ENCODE measurements at places on chromosomes 7 and 10.
A peak's percentile ranks its signal among the peaks of the same experiment; 100 is the strongest.

DNA sequence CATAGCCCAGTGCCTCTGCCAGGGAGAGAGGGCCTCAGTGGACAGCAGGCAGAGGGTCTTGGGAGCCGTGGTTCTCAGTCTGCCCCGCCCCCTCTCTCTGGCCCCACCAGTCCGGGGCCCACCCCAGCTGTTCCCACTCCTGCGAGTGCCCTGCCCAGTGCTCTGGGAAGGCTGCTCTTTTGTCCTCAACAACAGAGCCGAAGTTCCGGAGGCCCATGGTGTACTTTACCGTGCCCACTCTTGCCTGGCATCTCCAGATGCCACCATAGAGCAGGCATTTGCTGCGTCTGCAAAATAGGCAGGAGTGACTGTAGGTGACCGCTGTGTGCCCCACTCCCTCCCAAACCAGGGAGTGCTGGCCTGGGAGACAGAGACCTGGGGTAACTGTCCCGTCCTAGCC lies 29.3 kb upstream of the PCBD1 start:
- no peak for DNase-seq

DNA sequence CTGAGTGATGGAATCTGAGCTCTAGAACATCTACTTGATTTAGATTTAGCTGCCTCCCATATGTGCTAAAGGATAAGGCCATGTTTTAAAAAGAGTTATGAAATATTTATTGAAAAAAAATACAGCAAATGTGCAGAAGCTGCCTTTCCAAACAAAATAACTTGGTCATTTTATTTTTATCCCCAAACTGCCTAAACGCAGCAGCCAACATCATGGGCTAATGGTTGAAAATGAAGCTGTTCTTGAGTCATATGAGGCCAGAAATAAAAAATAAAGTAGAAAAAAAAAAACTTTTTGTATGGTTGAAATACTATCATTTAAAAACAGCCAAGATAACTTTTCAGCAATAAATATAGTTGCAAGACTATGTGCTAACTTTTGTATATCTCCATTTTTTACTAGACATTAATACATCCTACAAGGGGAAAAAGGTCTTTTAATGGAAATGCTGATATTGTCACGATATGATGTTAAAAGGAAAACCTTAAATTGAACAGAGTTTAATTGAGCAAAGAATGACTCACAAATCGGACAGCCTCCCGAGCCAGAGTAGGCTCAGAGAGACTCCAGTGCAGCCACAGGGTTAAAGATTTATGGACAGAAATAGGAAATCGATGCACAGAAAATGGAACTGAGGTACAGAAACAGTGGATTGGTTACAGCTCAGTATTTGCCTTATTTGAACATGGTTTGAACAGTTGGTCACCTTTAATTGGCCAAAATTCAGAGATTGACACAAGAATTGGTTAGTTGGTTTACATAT lies 305.8 kb downstream of the MDFIC start:
- no peak for DNase-seq

DNA sequence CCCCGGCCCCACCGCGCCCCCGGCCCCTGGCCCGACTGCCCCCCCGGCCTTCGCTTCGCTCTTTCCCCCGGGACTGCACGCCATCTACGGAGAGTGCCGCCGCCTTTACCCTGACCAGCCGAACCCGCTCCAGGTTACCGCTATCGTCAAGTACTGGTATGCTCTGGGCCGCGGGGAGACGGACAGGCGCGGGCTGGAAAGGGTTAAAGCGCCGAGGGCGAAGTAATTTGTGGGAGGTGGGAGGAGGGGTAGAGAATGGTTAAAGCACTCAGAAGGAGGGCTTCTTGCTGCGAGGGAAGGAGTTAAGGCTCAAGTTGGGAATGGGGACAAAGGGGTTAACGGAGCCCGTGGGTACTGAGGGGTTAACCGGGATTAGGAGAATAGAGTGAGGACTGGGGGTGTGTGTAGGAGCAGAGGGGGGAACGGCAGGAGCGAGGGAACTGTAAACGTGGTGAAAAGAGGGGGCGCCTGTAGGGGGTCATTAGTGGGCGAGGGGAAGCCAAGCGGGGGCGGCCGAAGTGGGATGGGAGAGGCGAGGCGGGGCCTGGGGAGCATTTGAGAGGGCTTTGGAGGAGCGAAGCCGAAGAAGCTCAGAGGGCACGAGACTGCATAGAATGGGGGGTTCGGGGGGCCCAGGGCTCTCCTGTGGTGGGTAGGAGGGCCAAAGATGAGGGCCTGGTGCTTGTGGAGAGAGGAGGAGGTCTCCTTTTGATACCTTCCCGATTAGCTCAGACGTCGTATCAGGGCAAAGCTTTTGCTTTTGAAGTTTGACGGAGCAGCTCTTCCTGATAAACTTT lies 605 bp downstream of the SUFU start:
- DNase-seq, result peak; percentile 24

GRCh38 chr10:103202319-103202718 lies 9.2 kb upstream of the NT5C2 start:
- no peak for DNase-seq

- DNase-seq, result no peak
These were observed 240.6 kb upstream of the GNAI1 start for GRCh38 chr7:79893991-79894390.

- DNase-seq, result peak; percentile 10
These were observed 25.9 kb downstream of the TRDMT1 start for GRCh38 chr10:17175551-17175950.

- DNase-seq, result no peak
These were observed 113.2 kb upstream of the SEM1 start for GRCh38 chr7:96822824-96823223.

GRCh38 chr10:62056219-62056618 lies 154.7 kb downstream of the ARID5B start:
- DNase-seq, result no peak

- DNase-seq, result no peak
These were observed 753.8 kb downstream of the GRID1 start for GRCh38 chr10:85612833-85613232.

DNA sequence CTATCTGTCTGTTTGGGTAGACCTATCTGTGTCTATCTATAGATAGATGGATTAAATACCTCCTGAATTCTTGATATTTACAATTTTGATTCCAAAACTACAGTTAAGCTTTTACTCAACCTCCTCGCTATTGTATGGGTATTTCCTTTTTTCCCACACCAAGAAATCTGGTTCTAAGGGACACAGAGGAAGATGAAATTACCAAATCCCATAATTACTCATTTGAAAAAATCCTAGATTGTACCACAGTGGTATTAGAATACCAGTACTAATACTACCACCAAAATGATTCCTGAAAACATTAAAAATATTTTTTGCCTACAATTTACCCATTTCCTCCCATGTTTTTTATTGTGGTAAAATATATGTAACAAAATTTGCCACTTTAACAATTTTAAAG lies 53.2 kb downstream of the LRGUK start:
- DNase-seq, result no peak

DNA sequence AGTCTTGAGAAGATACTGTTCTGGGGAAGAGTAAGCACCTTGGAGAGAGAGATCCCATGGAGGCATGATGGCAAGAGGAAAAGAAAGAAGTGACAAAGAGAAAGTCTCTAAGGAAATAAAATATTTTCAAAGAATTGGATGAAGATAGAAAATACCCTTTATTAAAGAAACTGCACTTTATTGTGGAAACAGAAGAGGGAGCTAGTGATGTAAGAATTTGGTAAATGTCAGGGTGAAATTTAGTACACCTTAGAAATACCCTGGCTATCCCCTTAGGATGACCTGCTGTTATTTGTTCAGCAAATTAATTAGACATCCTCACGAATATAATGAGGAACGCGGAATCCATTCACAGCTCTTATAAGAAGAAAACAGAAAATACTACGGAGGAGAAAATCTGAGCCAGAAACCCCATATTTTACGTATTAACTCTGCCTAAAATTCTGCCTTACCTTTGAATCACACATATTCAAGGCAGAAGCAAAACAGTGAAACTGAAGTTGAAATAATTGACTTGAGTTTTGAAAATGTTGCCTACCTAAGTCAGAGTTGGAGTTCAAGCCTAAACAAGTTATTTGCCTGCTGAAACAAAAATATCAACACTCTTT lies 90.7 kb downstream of the TFPI2 start:
- peak; percentile 4 for DNase-seq
